ENCODE measurements at places on chromosomes 12 and 14.

- DNase-seq = no peak
Observed at GRCh38 chr14:88872976-88873375, 48.5 kb downstream of the TTC8 start.

DNA sequence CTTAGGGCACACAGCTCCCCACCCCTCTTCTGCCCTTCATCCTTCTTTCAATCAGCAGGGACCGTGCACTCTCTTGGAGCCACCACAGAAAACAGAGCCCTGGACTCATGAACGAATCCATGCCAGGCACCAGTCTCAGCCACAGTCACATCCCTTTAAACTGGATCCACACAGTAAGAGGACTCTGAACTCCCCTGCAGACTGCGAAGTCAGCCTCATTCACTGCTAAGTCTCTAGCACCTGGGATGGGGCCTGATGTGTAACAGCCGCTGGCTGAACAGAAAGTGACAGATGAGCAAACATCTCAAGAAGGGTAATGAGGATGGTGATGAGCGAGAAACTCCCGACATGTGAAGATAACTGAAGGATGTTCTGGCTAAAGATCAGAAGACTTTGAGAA lies 45.8 kb upstream of the IQSEC3 start:
- no peak for DNase-seq

- no peak for DNase-seq
Observed at GRCh38 chr12:131716282-131716681, 5.4 kb downstream of the SFSWAP start.

GRCh38 chr12:9372202-9372601 lies 164.0 kb upstream of the PZP start:
- DNase-seq = no peak

DNA sequence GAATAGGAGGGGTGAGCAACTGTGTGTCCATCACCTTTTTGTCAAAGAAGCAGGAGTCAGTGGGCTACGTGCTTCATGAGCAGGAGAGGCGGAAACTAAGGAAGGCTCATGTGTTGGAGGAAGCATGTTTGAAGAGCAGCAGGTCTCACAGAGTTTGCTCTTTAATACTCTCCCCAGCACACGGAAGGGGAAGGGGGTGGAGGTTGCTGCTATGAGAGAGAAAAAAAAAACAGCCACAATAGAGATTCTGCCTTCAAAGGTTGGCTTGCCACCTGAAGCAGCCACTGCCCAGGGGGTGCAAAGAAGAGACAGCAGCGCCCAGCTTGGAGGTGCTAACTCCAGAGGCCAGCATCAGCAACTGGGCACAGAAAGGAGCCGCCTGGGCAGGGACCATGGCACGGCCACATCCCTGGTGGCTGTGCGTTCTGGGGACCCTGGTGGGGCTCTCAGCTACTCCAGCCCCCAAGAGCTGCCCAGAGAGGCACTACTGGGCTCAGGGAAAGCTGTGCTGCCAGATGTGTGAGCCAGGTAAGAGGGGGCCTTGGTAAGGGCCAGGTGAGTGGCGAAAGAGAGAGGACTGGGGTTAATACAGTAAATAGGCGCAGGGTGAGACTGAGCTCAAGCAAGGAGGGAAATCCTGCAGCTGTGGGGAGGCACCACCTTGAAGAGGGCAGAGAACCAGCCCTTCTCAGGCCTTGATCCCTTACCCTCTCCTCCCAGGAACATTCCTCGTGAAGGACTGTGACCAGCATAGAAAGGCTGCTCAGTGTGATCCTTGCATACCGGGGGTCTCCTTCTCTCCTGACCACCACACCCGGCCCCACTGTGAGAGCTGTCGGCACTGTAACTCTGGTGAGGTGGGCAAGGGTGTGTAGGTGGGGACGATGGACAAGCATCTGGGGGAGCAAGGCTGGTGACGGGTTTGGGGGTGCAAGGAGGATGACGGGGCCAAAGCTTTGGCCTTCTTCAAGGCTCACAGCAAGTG lies at the start of gene CD27:
Gene CD27, plus strand, starts transcription at position 252 of the 985 bp plus-strand sequence. Its CDS starts 141 bp downstream, at position 393.
- DNase-seq = no peak

- no peak for DNase-seq
Observed at GRCh38 chr14:101774814-101775213, 13.3 kb downstream of the PPP2R5C start.

- no peak for DNase-seq
Observed at GRCh38 chr12:2177003-2177402, 124.2 kb downstream of the CACNA1C start.

DNA sequence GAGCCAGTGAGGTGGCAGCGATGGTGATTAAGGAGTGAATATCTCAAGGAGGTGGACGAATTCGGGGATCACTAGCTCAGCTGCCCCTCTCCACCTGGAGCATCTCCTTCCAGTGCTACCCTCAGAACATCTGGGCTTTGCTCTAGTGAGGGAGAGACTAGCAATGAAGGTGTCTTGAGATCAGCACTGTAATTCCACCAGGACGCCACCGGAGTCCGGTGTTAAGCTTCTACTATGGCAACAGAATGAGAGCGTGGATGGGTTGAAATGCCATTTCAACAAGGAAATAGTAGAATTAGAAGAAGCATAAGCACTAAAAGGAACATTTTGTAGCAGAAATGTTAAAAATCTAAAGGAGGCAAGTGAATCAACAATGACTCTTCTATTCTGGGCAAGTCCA lies 61.1 kb downstream of the NTF3 start:
- DNase-seq = no peak

DNA sequence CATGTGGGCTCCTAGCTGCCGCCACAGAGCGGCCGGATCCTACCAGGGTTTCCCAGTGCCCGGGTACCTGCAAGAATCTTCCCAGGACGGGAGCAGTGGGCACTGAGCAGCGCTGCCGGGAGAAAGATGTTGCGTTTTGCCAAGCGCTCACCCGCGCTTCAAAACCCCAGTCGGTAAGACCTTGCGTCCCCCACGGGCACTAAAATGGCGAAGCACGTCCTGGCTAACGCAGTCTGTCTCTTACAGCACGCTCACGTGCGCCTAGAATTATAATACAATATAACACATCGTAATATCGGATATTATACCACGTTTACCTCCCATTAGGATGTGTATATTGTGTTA lies 35.1 kb upstream of the TBX5 start:
- no peak for DNase-seq

DNA sequence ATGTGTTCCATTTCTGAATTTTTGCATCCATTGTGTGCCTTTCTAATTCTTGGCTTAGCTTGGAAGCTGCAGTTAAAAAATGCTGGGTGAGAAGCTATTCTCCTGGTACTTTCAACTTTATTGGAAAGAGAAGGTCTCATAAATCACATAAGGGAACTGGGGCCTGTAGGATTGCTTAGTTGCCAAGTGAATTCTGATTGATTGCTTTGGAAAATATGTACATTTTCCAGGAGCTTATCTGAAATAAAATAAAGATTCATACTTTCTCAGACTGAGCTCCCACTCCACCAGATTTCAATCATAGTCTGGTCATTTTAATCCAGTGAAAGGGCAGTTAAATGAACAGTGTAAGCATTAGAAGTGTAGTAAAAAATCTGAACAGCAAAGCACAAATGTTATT lies 50.0 kb upstream of the PRICKLE1 start:
- DNase-seq = no peak

GRCh38 chr14:57245941-57246340 lies 22.8 kb downstream of the EXOC5 start:
- no peak for DNase-seq

- no peak for DNase-seq
Observed at GRCh38 chr14:99596071-99596627, 7.9 kb downstream of the CCDC85C start.

DNA sequence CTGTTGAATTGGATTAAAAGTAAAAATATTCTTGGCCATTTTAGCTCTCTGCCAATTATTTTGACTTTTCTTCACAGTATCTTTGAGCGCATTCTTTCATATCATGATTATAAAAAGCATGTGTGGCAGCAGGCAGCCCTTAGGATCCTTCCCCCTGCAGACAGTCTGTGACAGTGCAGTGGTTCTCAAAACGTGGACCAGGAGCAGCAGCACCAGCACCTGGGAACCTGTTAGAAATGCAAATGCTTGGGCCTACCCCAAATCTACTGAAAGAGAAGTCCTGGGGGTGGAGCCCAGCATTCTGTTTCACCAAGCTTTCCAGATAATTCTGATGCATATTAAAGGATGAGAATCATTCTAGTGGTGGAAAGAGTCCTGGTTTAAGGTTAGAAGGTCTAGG lies 155.6 kb downstream of the MON2 start:
- no peak for DNase-seq

GRCh38 chr12:131463174-131463573 lies 247.7 kb upstream of the SFSWAP start:
- no peak for DNase-seq

DNA sequence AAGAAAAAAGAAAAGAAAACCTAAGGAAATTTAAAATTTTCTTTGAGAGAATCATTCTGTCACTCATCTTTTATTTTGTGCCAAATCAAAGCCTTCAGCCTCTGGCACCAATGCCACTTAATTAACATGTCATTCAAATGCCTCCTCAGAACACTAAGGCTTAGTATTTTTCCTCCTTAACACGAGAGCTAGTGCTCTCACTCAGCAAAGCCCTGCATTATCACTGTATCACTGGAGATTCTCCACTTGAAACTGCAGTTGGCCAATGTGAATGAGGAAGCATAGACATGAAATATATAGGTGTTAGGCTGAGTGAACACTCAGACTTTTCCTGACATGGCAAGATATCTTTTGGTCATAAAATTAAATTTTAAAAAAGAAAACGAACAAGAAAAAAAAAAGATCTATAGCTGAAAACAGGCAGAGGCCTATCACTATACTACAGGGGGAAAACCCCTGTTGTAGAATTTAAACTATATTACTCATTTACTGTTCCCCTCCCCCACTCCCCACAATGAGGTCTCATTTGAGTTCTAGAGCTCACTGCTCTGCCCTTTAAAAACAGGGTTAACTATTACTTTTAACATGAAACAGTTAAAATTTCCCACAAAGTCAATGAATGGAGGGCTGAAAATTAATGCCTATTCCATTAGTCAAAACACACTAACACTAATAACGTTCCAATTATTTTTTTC lies 5.1 kb downstream of the MBIP start:
- DNase-seq = no peak

DNA sequence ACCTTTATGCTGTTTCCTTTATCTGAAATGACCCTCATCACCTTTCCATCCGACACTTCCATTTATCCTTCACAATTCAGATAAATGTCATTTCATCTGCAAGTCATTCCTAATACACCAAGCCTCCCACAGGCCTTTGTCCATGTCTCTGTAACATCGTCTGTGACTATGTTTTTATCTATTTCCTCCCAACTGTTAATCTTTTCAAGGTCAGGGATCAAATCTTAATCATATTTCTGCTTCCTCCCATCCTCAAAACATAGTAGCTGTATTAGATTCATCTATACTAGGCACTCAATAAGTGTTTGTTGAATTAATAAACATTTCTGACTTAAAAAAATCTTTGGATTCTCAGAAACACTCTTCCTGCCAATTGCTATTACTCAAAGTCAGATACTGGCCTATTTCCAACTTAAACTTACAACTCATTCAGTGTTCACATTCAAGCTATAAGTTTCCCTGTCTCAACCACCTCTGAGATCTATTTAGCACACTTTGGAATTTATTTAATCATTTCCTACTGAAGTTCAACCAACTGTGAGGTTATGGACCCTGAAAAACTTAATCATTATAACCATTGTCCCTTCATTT lies 100.2 kb upstream of the ALX1 start:
- no peak for DNase-seq

- DNase-seq = peak; percentile 31
Observed at GRCh38 chr12:106975993-106976658, 10.8 kb downstream of the MTERF2 start.
